ENCODE measurements at places on chromosomes 7 and 10.

GRCh38 chr7:2309889-2310331 lies 4.3 kb downstream of the SNX8 start:
- no peak for DNase-seq

- no peak for DNase-seq
Observed at GRCh38 chr7:143980746-143981510, 19.2 kb upstream of the OR6B1 start.

GRCh38 chr10:86888585-86889381 lies 68.6 kb downstream of the MMRN2 start:
- DNase-seq: no peak

- no peak for DNase-seq
Observed at GRCh38 chr7:155351120-155351870, 53.6 kb downstream of the INSIG1 start.

- no peak for DNase-seq
Observed at GRCh38 chr7:141534757-141535737, 16.2 kb upstream of the AGK start.

GRCh38 chr10:3192856-3193635 lies 20.5 kb upstream of the PITRM1 start:
- peak; percentile 16 for DNase-seq

DNA sequence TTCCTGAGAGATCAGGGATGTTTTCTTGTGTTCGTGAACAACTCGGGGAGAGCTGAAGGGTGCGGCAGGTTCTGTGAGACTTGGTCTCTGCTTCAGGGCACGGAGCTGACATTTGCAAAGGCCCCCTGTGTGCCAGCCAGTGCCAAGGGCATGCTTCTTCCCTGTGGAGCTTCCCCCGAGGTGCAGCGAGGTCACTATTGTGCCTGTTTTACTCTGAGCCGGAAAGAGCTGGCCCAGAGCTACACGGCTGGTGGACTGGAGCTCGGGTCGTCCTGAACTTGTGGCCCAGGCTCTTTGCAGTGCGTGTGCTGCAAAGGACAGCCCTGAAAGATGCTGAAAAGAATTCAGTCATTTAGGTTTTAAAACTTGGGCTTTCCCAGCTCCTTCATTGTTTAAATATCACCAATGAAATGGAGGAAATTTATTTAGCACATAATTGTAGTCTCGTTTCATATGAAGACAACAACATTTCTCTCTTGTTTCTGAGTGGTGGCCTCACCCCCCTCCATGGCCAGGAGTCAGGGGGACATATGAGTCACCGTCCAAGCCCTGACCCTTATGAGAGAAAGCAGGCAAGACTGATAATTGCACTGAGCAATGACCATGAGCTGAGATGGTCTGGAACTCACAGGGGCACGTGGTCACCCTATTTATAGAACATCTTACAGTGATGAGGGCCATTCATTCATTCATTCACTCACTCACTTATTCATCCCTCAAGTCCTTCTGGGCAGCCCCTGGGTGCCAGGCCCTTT lies 102.6 kb downstream of the PTPRE start:
- DNase-seq: no peak

- no peak for DNase-seq
Observed at GRCh38 chr10:116043861-116044260, 229.1 kb downstream of the GFRA1 start.

DNA sequence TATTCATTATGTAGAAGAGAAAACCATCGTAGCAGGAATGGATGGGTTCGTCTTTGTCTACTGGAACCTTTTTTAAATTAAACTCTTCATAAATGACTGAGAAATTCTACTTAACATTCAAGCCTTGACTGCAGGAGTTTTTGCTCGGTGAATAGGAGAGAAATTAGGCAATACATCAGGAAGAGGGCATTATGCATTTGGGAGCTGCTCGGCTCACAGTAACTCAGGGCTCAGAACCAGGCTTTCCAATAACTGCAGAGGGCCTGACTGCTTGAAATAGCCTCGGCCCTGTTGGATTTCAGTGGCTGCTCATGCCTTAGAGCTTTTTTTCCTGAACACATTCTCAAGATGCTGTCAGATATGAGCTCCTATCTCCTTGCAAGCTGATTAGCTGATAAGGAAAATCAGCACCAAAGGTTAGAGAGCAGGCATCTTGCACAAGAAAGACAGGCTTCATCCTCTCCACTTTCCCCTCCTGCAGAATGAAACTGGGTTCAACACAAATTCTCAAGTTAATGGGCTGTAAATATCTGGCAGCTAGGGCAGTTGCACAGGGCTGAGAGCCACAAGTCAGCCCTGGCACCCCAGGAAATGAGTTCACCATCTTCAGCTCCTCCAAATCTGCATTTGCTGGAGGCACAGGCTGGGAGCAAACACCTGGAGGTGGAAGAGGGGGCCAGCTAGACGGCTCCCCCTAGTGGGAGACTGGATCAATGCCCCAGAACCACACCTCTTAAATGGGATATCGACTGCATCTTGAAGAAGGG lies 24.3 kb downstream of the TECTB start:
- no peak for DNase-seq

DNA sequence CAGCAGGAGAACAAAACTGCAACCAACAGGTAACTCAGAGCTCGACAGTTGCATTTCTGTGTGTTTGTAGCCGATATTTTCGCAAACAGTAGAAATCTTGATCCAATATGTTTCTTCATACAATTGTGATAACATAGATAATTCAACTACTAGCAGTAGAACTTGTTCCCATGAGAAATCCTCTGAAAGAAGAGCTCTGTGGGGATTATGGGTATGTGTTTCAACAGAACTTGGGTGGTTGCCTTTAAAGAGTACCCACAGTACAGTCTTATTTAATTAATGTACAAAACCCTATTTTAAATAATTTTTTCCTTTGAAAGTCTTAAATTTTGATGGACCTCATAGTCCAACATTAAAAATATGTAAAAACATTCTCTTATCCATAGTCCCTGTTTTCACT lies 266.1 kb downstream of the PARD3 start:
- DNase-seq: no peak

GRCh38 chr7:100582041-100582579 lies 3.8 kb downstream of the LRCH4 start:
- DNase-seq: no peak

GRCh38 chr7:158572000-158572828 lies 15.4 kb downstream of the PTPRN2 start:
- DNase-seq: no peak

DNA sequence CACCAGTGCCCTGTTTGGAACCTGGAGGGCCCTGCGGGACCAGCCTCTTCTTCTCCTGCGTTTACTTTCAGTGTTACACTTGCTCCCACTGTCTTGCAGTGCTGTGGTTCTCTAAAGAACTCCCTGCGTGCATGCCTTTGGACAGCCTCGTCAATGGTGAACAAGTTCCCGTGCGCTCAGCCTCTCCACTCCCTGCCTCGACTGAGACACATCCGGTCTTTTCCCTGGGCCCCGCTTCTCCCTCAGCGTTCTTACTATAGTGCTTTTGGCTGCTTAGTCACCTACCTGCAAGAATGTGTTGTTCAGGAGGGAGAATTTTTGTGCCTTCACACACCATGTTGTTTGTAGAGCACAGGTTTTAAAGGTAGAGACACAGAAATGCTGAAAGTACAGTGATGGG lies 520.7 kb upstream of the MKI67 start:
- DNase-seq: no peak

DNA sequence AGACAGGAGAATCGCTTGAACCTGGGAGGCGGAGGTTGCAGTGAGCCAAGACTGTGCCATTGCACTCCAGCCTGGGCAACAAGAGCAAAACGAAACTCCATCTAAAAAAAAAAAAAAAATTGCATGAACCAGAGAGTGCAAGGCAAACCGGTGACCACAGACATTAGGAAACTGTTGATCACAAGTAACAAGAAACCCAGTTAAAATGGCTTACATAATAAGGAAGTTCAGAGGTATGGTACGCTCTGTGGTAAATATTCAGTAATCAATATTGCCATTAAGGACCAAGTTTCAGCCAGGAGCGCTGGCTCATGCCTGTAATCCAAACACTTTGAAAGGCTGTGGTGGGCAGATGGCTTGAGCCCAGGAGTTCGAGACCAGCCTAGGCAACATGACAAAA lies 9.2 kb upstream of the NT5C2 start:
- DNase-seq: no peak

DNA sequence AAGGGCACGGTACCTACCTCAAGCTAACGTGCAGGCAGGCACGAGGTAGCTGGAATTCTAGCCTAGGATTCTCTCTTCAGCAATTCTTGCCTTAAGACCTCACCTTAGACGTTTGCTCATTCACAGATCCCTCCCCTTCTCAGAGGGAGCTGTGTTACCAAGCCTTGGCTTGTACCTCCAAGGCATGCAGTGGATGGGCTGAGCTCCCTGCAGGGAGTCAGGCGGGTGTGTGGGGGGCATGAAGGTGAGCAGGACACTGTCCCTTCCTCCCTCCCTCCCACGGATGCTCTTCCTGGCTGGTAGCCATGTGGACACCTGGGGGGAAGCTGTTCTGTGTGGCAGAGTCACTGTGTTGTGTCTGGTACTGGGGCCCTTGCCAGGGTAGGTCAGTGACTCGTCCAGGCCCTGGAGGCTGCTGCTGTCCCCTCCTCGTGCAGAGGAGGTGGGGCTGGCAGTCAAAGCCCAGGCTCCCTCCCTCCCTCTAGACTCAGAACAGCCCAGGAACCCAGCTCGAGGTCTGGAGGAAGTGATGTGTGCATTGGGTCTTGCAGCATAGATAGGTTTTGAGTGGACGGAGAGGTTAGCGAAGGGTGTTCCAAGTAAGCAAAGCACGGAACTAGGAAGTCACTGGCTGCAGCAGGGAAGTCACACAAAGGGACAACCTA lies 222.2 kb upstream of the SH2B2 start:
- DNase-seq: no peak

DNA sequence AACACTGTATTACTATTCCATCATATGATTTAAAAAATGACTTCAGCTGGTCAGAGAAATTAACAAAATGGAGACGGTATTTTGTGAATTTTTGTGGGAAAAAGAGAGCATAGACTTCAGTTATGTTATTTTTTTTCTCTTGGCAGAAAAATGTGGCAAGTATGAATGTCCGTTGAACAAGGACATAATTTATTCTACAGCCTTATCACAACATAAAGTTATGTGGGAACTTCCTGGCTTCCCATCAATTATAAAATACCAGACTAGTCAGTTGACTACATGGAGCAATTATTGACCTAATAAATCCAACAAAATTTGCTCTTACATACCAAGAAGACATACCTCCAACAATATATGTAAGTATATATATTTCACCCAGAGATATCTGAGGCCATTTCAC lies 88.6 kb upstream of the PPP1R3A start:
- DNase-seq: no peak

GRCh38 chr7:156640257-156640948 lies at the start of gene RNF32:
Gene RNF32 (plus strand): TSS chr7:156640774. CDS start chr7:156643878, 3,104 bp downstream.
- peak; percentile 87 for DNase-seq

- DNase-seq: no peak
Observed at GRCh38 chr7:148241700-148242293, 348.8 kb upstream of the C7orf33 start.

- no peak for DNase-seq
Observed at GRCh38 chr10:95356-96115, 39.7 kb upstream of the ZMYND11 start.

DNA sequence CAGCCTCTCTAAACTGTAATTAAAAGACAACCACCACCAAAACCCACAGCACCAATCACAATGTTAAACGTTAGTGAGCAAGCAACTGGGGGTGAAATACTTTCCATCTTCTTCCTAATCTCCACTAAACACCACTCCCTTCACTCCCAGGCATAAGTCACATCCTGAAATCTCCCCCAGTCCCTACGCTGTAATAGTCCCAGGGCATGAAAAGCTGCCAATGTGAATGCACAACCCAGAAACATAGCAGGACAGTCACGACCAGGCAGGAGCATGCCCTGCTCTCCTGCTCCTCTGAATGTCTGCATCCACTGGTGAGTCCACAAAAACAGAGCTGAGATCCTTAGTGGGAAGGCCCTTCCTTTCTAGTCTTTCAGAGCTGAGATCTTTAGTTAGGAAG lies 288.9 kb downstream of the PARD3 start:
- DNase-seq: no peak

DNA sequence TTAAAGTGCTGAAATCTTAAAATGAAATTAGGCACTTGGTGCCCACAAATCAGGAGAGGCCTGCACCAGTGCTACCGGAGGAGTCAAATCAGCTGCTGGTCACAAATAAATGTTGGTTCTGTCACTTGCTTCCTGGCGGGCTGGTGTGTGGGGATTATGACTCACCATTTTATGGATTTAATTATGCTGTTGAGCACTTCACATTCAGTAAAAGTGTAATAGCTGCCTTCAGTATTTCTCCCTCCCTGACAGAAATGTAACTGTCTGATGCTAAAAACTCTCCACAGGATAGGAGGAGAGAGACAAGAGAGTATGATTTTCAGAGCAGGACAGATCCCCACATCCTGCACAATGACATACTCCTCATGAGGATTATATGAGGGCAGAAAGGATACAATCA lies 186.0 kb downstream of the JAZF1 start:
- DNase-seq: no peak

GRCh38 chr10:133359554-133359971 lies 1.7 kb upstream of the FUOM start:
- DNase-seq: peak; percentile 37

GRCh38 chr7:118467381-118467780 lies 242.9 kb downstream of the ANKRD7 start:
- DNase-seq: no peak

DNA sequence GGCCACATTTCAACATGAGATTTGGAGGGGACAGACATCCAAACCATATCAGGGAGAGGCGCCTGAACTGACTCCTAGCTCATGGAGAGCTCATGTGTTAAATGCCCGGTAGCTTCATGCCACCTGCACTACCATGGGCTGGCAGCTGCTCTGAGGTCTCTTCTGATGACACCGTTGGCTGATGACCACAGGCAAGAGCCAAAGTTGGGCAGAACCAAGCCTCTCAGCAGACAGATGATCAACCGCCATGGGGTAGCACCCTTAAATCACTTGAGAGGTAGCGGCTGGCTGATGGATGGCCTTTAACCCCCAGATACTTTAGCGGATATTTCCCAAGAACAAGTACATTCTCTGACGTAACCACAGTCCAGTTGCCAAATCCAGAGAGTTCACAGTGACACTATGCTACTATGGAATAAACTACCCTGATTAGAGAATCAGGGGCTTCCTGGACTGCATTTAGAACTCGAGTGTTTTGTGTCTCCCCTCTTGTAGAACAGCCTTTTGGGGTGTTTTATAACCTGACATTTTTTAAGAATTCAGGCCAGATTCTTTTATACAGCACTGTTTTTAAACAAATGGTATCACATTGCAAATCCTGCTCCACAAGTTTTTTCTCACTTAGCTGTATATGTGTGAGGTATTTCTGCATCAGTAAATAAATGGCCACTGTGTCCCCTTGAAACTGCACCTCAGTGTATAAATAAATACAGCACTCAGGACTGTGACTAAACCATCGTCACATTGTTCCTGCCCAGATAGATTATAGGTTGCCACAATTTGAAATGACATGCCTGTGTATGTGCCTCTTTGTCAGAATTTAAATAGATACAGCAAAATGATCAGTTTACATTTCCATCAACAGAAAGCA lies 30.8 kb upstream of the DRGX start:
- no peak for DNase-seq
